ENCODE measurements at places on chromosomes 16 and 17.

DNA sequence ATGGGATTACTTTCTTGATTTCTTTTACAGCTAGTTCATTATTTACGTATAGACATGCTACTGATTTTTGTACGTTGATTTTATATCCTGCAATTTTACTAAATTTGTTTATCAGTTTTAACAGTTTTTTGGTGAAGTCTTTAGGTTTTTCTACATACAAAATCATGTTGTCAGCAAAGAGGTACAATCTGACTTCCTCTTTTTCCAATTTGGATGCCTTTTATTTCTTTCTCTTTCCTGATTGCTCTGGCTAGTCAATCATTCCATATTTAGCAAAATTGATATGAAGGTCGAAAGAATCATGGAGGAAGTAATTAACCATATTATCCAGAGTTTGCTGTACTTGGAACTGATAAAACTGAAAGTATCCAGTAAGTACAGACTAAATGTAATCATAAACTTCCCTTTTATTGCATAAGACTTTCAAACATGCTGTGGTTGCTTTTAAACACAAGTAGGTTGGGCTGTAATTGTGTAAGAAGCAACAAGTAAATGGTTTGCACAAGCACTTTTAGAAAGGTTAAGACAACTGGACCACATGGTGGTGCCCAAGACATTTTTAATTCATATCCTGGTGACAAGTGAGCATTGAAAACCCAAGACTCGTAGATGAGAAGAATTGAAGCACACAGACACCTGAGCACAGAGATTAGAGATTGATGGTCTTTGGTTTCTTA lies 8.4 kb downstream of the GDE1 start:
- peak; percentile 33 for DNase-seq

DNA sequence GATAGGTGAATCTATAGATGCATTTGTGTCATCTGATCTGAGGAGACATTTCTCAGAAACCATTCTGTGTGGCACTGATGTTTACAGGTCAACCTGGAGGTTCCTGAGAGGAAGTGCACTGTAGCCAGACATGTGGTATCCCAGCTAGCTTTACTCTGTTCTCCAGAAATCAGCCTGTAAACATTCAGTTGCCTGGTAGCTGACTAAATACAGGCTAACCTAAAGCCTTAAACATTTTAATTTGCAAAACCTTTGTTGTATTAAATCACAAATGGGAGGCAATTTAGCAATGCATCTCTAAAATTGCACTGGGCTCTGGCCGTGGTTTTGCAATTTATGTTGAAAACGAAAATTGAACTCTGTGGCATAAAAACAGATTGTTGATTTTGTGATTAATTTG lies 207.6 kb downstream of the FTO start:
- no peak for DNase-seq

- no peak for DNase-seq
Measured at GRCh38 chr17:82750241-82750908, 1.5 kb upstream of the TBCD start.

- DNase-seq = no peak
Measured at GRCh38 chr17:41972571-41973407, 6.2 kb downstream of the CNP start.

DNA sequence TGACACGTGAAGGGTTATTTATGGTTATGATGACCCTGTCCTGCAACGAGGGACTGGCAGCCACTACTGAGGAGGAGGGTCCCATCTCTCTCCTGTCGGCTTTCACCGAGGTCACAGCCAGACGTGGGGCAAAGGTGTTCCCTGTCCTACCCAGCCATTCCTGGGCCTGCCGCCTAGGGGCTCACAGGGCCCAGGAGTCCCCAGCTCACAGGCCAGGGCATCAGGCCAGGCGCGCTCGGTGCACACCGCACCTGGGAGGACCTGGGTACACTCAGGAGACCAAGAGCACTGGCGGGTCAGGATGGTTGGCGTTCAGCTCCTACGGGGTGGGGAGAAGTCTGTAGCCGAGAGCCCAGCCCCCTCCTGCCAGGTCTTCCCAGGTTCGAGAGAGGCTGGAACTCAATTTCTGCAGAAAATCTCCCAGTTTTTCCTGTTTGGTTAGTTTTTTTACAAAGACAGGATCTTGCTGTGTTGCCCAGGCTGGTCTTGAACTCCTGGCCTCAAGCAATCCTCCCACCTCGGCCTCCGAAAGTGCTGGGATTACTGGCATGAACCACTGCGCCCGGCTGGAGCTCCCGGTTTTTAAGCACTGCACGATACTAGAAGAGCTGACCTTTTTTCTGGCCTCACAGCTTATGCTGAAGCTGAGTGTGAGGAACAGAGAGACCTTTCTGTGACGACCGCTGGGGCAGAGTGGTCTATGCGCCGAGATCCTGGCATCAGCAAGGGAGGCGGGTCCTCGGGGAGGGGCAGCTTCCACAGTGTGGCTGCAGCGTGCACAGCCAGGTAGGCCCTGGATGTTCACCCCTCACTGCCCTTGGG lies 7.7 kb downstream of the CYBC1 start:
- no peak for DNase-seq

- no peak for DNase-seq
Measured at GRCh38 chr16:50709980-50710379, 16.6 kb downstream of the NOD2 start.

- DNase-seq = peak; percentile 80
Measured at GRCh38 chr16:24010440-24011089, 174.8 kb downstream of the PRKCB start.

DNA sequence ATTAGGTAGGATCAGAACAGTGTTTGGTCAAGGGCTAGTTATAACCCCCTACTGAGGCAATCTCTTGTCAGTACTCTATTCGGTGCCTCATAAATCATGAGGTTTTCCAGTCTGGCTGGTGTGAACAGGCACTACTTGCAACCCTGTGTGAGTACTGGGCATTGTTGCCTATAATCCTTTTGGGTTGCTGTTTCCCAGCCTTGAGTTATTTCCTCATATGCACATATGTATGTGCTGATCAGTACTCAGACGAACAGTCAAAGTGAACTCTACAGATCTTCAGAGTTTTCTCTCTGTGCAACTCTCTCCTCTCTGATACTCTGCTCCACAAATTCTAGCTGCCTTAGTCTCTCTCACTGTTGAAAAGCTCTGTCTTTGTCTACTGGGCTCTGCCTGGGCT lies 164.3 kb downstream of the CDK5R1 start:
- DNase-seq = no peak

DNA sequence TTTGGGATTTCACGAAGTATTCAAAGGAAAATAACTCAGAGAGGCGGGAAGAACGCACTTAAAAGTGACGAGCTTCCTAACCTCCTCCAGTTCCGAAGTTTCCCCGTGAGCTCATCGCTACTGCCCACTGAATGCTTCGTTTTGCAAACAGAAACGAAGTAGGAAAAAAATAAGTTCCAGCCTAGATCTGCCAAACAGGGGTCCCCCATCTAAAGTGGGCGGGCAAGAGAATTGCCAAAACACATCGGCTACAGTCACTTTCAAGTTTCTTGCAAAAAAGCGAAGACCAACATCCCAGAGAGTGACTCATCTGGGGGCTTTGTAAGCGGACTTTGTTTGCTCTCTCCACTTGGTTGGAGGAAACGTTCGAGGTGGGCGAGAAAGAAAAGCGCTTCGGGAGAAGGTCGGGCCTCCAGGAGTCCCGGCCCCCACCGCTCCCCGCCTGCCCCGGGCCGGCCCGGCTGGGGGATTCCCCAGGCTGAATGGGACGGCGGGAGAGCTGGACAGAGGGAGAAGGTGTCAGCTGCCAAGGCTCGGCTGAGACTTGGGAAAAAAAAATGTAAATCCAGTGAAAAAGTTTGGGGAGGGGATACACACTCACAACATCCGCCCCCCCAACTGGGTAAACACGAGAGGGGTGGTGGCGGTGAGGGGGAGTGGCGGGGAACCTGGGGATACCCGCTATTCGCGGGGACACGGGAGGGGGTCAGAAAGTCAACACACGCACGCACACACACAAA lies 1.0 kb downstream of the VEZF1 start:
- DNase-seq = no peak

GRCh38 chr17:38597375-38597774 lies 8.4 kb downstream of the SRCIN1 start:
- DNase-seq = no peak

DNA sequence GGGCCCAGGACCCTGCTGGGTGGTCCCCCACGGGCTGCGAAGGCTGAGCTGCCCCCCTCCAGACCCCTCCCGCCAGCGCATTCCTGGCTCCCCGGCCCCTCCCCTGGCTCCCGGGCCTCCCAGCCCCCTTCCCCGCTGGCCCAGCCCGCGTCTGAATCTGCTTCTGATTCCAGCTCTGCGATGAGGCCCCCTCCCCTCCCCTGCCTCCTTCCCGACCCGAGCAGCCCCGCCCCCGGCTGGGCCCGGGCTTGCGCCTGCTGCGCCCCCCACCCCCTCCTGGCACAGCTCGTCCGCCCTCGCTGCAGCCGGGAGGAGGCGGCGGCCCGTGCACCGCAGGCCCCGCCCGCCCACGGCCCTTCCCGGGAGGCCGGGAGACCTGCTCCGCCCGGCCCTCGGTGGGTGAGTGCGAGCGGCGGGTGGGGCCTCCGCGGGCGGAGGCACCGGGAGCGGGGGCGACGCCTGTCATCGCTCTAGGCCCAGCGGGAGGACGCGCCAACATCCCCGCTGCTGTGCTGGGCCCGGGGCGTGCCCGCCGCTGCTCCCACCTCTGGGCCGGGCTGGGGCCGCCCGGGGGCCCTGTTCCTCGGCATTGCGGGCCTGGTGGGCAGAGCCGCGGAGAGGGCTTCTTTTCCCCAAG lies at the start of gene NTN3:
Gene NTN3 (plus strand): TSS at position 282 of the 637 bp plus-strand sequence. CDS start 405 bp downstream, outside the sequence.
- no peak for DNase-seq

All from globus pallidus (tissue), 1 donor.